Activated CD4-positive, CD25-positive, alpha-beta regulatory T cell (primary cell): ENCODE measurements at places on chromosomes 3 and 15.

DNA sequence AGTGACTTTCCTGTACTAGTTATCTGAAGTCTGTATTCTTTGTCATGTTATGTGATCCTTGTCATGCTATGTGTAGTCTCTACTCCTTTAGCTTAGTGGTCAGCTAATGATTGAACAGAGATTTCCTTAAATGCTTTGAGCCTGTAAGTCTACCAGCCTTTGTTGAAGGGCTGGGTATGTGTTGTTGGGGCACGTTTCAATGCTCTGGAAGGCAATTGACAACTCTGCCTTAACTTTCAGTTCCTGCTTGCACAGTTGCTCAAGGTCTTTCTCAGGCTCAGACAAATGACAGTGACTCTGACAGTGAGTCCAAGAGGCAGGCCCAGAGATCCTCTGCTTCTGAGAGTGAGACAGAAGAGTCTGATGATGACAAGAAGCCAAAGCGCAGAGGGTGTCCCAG is 89.3 kb downstream of the CHD2 start:
- DNase-seq: no peak

GRCh38 chr3:185508335-185508991 is 9.6 kb upstream of the TMEM41A start:
- DNase-seq: no peak

- no peak for DNase-seq
Measured at GRCh38 chr3:40782111-40782721, 257.5 kb downstream of the ZNF621 start.

DNA sequence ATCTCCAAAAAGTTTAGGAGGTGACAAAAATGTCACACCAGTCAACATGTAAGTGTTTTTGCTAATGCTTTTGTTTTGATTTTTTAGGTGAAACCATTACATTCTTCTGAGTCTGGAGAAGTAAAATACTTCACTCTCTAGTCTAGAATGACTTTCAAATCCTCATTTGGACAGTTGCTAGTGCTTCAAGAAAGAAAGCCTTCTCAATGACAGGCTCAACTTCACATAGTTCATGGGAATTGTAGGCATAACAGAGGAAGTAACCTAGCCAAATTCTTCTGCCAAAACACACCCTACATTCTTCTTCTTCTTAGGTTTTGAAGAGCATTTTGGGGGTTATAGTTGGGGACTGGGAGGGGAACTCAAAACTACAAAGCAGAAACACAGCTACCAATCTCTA is 29.4 kb upstream of the HEG1 start:
- DNase-seq: no peak

GRCh38 chr3:155609586-155609985 is 135.3 kb downstream of the PLCH1 start:
- no peak for DNase-seq

- DNase-seq: no peak
Measured at GRCh38 chr3:12195231-12195630, 36.5 kb upstream of the TIMP4 start.

DNA sequence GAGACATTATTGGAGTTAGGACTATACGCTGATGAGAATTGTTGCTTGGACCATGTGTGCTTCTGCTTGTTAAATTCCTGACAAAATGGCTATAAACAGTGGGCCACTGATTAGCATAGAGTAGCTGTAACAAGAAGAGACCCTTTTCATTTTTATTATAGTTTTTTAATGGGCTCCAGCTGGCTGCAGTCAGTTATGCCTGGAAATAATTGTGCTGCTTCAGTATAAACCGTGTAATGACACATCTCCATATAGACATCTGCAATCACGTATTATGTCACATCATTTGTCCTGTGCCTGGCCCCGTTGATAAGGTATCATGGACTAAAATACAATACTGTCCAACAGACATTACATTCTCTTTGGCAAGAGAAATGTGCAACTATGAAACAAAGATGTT is 50.9 kb downstream of the ARPP21 start:
- DNase-seq: no peak

- DNase-seq: no peak
Measured at GRCh38 chr3:63674586-63674985, 22.1 kb downstream of the SNTN start.

DNA sequence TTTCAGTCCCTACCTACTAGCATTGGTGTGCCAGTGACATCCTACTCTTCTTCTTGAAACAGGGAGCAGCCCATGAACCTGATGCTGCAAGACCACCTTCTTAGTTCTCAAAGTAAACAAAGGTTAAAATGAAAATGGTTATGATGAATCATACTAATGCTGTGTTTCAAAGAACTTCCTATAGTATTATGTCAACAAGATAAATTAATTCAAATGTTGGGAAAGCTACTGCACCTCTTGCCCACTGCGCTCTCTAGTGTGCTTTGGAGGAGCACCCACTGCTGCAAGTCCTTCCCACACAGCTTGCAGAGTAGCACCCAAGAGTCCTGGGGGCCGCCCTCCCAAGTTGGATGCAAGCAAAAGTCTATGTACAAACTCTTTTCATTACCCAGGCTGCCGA is 81.1 kb downstream of the CD200R1L start:
- DNase-seq: no peak

DNA sequence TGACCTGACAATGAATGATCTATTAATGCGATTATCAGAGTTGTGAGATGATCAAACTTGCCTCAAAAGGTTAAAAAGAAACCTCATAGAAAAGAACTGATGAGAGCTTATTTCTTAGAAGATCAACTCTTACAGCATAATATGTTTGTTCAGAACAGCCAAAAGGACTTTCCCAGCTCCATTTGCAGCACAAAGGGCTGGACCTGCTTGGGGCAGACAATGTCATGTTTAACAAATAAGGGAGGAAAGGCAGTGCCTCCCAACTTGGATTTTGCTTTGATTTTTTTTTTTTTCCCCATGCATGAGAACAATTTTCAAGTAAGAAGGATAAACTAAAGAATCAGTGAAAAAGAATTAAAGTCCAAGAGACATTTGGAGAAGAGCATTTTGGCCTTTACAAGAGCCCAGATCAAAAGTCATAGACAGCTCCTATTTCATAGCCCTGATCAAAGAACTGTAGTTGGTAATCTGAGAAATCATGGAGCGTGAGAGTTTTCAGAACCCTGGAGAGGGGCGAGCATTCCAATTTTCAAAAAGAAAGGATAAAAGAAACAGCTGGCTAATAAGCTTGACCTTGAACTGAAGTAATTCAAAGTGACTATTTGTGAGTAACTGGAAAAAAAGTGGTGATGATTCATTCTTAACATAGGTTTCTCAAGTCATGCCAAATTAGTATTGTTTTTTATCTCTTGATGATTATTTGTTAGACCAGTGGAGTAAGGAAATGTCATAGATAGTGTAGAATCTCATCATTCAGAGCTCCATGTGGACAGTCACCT is 136.0 kb upstream of the CFAP20DC start:
- no peak for DNase-seq
